ENCODE measurements at places on chromosomes 3 and 15. TPM values are rescaled to one million over a fixed set of nuclear protein-coding genes. Genes with fewer than 3 reads are reported as not detected.

- DNase-seq = no peak
Observed at GRCh38 chr3:13892304-13892703, 12.4 kb upstream of the WNT7A start.

GRCh38 chr15:36837246-36837645, 257.8 kb downstream of the CDIN1 start:
- DNase-seq = no peak

GRCh38 chr3:149004622-149005021, 13.3 kb downstream of the GYG1 start:
- DNase-seq = no peak

GRCh38 chr3:114364806-114365654, 71.2 kb downstream of the TIGIT start:
- no peak for DNase-seq

DNA sequence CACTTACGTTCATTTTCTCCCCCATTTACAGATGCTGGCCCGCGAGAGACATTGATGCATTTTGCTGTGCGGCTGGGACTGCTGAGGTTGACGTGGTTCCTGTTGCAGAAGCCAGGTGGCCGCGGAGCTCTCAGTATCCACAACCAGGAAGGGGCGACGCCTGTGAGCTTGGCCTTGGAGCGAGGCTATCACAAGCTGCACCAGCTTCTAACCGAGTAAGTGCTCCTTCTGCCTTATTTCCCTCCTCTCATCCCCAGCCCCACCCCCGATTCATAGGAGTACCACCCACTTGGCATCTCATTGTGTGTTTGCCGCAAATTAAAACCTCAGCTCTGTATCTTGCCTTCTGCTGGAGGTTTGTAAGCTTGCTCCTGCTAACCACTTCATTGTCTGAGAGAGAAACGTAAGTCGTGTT, 163.3 kb downstream of the AKAP13 start:
- no peak for DNase-seq

GRCh38 chr3:130607553-130608154, 90.7 kb downstream of the COL6A6 start:
- DNase-seq = no peak

- DNase-seq = no peak
Observed at GRCh38 chr3:10627884-10628572, 122.6 kb upstream of the ATP2B2 start.

- no peak for DNase-seq
Observed at GRCh38 chr3:38994251-38994650, 57.5 kb downstream of the SCN11A start.

GRCh38 chr3:56484122-56484521, 15.9 kb upstream of the ERC2 start:
- DNase-seq = no peak

DNA sequence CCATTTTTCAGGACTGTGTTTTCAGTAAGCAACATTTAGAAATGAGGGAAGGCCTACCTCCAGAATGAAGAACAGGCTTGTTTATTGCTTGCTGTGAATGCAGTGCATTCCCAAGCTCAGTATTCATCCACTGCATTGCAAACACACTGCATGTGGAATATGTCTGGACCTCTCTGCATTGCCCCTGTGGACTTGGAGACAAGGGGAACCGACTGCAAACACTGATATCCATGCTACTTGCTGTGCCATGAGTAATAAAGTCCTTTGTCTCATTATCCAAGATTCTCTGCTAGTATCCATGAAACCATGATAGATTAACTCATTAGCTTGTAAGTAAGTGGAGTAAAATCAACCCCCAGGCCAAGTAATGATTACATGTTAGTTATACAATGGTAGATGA, 301.2 kb upstream of the NR2E3 start:
- no peak for DNase-seq

The FAM43A gene
- 617 TPM for total RNA-seq

The OR5K2 gene
- total RNA-seq = not detected

The SQOR gene
- 78.0 TPM for total RNA-seq

The GP5 gene
- 0.29 TPM for total RNA-seq

The IGSF11 gene
- total RNA-seq = not detected

The MRAS gene
- total RNA-seq = 14.1 TPM

The NPAP1 gene
- total RNA-seq = not detected

The PCOLCE2 gene
- 0.58 TPM for total RNA-seq

The MME gene
- 11.6 TPM for total RNA-seq

The HLTF gene
- total RNA-seq = 10.5 TPM

Data from glomerular endothelial cell (primary cell).